ENCODE measurements at places on chromosomes 12 and 14.

DNA sequence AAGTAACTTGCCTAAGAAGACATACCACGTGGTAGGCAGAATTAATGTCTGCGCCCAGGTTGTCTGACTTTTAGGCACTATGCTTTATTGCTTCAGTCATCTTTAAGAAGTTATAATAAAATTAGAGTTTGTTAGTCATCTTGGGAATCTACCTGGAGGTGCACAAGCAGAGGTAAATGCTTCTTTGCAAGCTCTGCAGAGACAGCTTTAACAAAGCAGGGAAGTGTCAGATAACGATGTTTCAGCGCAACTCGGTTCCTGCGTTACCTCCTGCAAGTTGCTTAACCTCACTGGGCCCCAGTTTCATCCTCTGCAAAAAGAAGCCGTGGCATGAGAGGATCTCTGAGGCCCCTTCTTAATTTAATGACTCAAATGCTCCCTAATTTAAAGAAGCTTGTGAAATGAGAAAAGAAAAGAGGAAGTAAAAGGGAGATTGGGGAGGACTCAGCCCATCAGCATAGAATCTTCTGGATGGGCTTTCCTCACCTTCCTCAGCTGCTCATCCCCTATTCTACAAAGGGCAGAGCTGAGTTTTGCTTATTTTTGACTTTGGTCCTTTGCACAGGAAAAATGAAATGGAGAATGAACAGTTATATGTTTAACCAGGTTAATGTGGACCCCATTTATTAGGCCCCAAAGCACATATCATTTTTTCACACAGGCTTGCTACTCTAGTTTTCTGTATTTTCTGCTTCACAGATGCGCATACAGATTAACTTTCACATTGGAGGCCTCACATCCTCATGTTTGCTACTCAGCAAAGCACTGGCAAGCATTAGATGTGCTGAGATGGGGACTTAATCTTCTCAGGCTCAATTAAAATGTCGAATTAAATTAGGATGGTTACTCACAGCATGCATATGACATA, 5.1 kb downstream of the ARHGDIB start:
- DNase-seq = no peak

DNA sequence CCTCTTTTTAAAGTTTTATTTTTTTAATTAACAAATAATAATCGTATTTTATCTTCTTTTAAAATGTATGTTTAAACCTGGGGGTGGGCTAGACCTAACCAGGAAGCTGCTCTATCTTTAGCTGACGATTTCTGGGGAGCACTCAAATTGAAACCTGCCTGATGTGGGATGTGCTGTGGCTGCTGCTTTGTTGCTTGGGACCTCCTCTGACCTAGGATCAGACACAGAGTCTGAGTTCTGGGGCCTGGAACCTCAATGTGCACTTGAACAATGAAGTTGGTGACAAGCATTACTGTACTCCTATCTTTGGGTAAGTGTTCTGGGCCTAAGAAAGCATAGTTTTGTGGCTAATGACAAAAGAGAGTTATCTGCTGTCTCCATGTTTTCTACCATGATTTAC, 386.7 kb downstream of the DAD1 start:
- no peak for DNase-seq

DNA sequence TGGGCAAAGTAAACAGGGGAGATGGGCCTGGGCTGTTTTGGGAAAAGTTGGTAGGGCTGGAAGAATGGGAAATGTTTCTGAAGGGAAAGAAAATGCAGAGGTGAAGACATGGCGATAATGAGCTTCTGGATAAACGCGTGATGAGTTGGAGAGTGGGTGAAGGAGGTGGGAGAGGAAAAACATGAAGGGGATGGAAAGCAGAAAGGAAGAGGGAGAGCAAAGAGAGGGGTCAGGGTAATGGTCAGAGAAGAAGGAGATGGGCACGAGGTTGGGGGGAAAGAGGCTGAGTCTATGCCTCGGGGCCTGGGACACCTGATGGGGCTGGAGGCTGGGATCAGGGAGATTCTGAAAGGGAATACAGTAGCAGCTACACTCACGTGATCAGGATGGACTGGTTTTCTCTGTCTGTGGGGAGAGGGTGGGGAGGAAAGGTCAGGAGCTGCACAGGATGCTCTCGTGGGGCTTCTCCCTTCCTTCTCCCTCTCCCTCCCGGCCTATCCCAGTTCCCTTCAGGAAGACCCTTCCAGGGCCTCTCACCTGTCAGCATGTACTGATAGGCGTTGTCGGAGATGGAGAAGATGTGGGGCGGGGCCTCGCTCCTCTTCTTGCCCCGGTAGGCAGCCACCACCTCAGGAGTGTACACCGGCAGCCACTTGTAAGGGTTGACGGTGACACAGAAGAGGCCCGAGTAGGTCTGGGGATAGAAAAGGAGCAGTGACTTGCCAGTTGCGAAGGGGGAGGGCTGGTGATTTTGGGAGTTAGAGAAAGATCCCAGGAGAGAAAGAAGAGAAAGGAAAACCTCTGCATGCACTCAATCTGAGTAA, 3.1 kb downstream of the MYH7 start:
- no peak for DNase-seq

GRCh38 chr12:105113094-105113493, 5.6 kb downstream of the WASHC4 start:
- no peak for DNase-seq

DNA sequence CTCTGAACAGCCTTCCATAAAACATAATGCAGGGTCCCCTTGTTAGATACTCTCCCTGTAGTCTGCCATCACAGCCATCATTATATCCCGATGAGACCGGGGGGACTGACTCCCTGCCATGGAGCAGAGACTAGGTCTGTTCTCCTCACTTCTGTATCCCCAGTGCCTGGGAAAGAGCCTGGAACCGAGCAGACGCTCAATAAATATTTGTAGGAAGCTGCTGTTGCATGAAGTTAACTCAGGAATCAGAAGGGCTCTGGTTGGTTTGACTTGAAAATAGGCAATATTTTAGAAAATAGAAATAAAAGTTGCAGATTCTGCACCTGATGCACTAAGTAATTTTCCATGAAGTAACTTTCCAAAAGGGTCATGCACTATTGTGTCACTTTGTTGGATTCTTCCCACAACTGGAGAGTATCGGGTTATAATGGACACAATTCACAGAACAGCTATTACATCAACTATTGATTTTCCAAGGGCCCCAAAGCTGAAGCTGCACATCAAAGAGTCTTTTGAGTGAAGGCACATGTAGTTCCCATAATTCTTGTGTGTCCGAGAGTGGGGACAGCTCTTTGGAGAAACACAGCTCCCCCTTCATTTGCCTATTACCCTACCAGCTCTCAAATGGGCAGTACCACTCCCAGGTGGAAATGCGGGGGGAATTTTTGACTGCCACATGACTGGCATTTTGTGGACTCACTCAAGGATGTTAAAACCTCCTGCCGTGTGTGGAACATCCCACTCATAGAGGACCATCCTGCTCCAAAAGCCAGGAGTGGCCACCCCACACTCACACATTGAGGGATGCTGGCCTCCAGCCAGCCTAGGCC, 18.8 kb downstream of the CLMN start:
- DNase-seq = no peak
